ENCODE measurements at places on chromosomes 3 and 15. TPM values are rescaled to one million over a fixed set of nuclear protein-coding genes. Genes with fewer than 3 reads are reported as not detected.

The ADPGK gene
- 41.1 TPM for polyA plus RNA-seq

The ITIH1 gene
- polyA plus RNA-seq: 0.85 TPM

The PRKCD gene
- polyA plus RNA-seq: 46.3 TPM

The CYP8B1 gene
- polyA plus RNA-seq: not detected

The TRPC1 gene
- polyA plus RNA-seq: 1.1 TPM

The LRRIQ4 gene
- polyA plus RNA-seq: not detected

The SPINT1 gene
- polyA plus RNA-seq: 52.5 TPM

The SERP1 gene
- polyA plus RNA-seq: 92.0 TPM

The FOXL2NB gene
- polyA plus RNA-seq: not detected

The IMPG2 gene
- polyA plus RNA-seq: not detected

The PLIN1 gene
- 4.8 TPM for polyA plus RNA-seq

The GOLGA8K gene
- 1.2 TPM for polyA plus RNA-seq

The AGBL1 gene
- not detected for polyA plus RNA-seq

The CLDN1 gene
- polyA plus RNA-seq: 0.60 TPM

The PLSCR2 gene
- polyA plus RNA-seq: 0.45 TPM

The TM4SF1 gene
- 38.4 TPM for polyA plus RNA-seq

The INKA1 gene
- 3.5 TPM for polyA plus RNA-seq

The SLC28A2 gene
- 1.2 TPM for polyA plus RNA-seq

The FBXW12 gene
- polyA plus RNA-seq: not detected

The TLR9 gene
- polyA plus RNA-seq: not detected
